ENCODE measurements at places on chromosomes 13 and 19.

GRCh38 chr13:42354241-42355091, 82.5 kb downstream of the AKAP11 start:
- H3K36me3 ChIP-seq = no peaks in the 10 kb centered on the region
- peak overlapping the region; percentile 88 for H3K27ac ChIP-seq
- H3K4me3 ChIP-seq = peak overlapping the region; percentile 28
- peaks cover 23% of the 10 kb centered on the region for H3K4me1 ChIP-seq

DNA sequence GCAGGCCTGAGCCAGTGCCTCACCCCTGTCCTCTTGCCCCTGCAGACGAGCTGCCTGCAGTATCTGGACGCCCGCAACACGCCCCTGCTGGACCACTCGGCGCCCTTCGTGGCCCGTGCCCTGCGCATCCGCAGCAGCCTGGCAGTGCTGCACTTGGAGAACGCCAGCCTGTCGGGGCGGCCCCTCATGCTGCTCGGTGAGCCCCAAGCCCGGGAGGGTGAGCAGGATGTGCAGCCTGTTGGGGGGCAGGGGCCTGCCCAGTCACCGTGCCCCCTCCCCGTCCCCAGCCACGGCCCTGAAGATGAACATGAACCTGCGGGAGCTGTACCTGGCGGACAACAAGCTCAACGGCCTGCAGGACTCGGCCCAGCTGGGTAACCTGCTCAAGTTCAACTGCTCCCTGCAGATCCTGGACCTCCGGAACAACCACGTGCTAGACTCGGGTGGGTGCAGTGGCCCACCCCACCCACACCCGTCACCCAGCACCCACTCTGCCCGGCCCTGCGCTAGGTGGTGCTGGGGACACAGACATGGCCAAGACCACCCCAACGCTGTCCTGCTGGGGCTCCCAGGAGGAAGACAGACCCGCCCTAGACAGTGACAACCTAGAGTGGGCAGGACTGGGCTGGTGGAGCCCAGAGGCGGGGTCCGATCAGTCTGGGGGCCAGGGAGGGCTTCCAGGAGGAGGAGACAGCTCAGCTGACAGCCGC, 18.6 kb downstream of the NKPD1 start:
- H3K4me3 ChIP-seq = no peak overlapping the region
- H3K27me3 ChIP-seq = no peaks in the 10 kb centered on the region
- peaks cover 8% of the 10 kb centered on the region for H3K4me1 ChIP-seq
- H3K27ac ChIP-seq = peak overlapping the region; percentile 86
- peaks cover 13% of the 10 kb centered on the region for H3K36me3 ChIP-seq

DNA sequence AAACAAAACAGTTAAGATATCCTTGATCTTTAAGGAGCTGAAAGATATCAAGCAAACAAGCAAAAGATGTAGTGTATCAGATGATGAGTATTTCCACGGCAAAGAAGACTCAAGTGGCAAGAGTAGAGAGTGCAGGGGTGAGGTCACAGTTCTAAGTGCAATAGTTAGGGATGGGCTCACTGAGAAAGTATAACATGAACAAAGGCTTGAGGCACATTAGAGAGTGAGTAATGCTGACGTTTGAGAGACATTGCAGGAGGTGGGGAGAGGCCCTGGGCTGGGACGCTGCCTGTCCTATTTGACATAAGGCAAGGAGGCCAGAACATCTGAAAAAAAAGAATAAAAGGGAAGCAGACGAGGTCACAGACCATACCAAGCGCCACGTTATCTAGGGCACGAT, 1.4 kb downstream of the DUXA start:
- no peak overlapping the region for H3K27ac ChIP-seq
- no peak overlapping the region for H3K4me3 ChIP-seq
- H3K36me3 ChIP-seq = no peaks in the 10 kb centered on the region
- H3K4me1 ChIP-seq = no peaks in the 10 kb centered on the region
- no peak for DNase-seq

GRCh38 chr13:95457294-95457693, 95.2 kb upstream of the CLDN10 start:
- no peak for DNase-seq
- H3K4me1 ChIP-seq = peaks cover 5% of the 10 kb centered on the region
- H3K27ac ChIP-seq = no peak overlapping the region
- H3K27me3 ChIP-seq = peaks cover 12% of the 10 kb centered on the region
- no peaks in the 10 kb centered on the region for H3K36me3 ChIP-seq
- peak overlapping the region; percentile 9 for H3K4me3 ChIP-seq

DNA sequence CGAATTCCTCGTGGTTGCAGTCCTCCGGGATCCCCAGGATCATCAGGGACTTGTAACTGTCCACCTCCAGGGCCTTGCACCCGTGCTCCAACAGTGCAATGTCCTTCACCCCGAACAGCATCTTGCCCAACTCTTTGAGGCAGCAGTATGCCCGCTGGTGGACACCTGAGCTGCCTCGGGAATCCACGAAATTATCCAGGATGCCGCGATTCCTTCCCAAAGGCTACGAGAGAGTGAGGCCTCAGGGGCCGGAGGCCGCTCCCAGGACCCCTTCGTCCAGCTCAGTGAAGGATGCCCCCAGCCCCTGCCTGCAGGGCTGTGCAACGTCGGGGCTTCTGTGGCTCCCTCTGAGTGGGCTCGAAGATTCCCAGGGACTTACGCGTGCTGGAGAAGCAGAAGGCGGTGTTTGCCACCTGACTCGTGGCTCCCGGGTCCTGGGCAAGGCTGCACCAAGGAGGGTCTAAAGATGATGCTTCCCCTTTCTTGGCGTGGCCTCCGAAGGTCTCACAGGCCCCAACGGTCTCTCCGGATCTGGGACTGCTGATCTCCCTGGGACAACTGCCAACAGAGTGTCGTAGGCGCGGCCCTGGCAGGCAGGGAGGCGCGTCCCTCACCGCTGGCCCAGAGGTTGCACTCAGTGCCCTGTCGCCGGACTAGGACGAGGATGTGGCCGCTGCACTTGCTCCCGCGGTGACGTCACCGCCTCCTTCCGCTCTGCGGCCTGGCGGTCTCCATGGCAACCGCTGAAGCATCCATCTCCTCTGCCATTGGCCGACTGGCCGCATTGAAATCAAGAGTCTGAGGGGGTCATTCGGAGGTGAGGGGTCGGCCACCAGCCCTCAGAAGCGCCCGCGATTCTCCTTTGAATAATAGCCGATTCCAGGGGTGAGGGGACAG, at the start of gene PNMA8C:
PNMA8C (minus strand) TSS at position 698 of the 897 bp plus-strand sequence; CDS start at position 121, 577 bp downstream.
- H3K27ac ChIP-seq = peak within 1 kb of the TSS; percentile 90
- peaks cover 66% of the 10 kb centered on the region for H3K27me3 ChIP-seq
- peaks cover 31% of the 10 kb centered on the region for H3K4me1 ChIP-seq
- peak; percentile 42 for DNase-seq

DNA sequence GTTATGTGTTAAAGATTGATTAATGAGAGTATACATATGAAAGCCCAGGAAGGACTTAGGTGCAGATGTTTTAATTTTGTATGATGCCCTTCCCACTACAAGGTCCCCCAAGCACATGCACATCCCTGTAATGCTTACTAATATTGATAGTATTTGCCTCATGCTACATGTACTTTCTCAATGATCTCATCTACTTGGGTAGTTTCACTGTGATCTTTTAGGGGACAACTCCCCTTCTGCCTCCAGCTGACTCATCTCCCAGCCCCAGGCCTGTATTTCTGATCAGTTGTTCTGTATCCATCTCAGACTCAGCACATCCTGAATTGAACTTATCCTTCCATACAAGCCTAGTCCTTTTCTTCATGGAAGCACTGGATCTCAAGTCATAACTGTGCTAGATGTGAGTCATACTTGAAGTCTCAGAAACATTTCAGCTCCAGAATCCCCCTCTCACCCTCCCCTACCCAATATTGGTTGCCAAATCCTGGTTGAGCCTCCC, 49.4 kb upstream of the INTS6 start:
- no peak overlapping the region for H3K27ac ChIP-seq
- H3K4me3 ChIP-seq = no peak overlapping the region
- DNase-seq = no peak
- H3K36me3 ChIP-seq = no peaks in the 10 kb centered on the region
- H3K27me3 ChIP-seq = peaks cover 17% of the 10 kb centered on the region
- no peaks in the 10 kb centered on the region for H3K4me1 ChIP-seq

- no peak for DNase-seq
- no peaks in the 10 kb centered on the region for H3K27me3 ChIP-seq
- peak overlapping the region; percentile 85 for H3K4me3 ChIP-seq
- H3K36me3 ChIP-seq = peaks cover 38% of the 10 kb centered on the region
- peaks cover 22% of the 10 kb centered on the region for H3K4me1 ChIP-seq
Observed at GRCh38 chr19:39481229-39481545, 549 bp downstream of the TIMM50 start.

DNA sequence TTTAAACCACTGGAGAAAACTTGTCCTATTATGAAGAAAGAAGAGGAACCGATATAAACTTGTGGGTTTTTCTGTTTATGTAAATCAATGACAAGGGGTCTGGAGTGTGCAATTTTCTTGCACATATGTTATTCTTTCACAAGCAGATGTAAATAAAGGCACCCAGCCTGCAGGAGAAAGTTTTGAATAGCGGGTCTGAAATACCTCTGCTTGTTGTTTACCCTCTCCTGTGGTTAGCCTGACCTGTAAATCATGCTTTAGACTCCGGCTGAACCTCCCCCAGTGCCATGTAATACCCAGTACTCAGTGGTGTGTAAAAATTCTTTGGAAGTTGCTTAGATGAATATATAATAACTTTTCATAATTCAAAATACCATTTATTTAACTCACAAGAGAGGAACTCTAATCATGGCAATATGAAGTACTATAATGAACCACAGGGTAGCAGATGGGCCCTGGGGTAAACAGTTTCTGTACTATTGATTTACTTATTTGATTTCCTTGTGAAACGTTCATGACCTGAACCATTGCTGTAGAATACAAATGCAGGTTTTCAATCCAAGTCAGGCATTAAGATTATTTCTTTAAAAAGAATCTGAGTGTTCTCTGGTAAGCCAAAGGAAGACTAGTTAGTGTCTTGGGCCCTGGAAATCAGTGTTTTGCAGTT, 245.1 kb downstream of the LMO7 start:
- H3K4me3 ChIP-seq = no peak overlapping the region
- no peak for DNase-seq
- H3K4me1 ChIP-seq = peaks cover 1% of the 10 kb centered on the region
- H3K36me3 ChIP-seq = no peaks in the 10 kb centered on the region

DNA sequence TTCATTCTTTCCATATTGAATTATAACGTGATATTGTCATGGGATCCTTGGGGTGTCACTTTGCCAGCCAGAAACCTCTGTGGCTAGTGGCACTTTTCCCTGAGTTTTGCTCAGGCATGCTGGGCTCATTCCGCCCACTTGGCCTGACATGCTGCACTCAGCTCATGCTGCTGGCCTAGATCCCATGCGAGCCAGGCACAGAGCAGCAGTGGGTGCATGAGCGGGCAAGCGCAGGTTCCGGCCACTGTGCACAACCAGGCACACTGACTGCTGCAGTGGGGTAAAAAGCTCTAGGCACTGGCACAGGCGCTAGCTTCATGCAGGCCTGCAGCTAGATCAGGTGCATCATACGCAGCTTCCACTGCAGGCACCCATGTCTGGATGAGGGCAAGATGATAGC, 221.2 kb downstream of the MAB21L1 start:
- H3K4me1 ChIP-seq = peaks cover 4% of the 10 kb centered on the region
- no peaks in the 10 kb centered on the region for H3K27me3 ChIP-seq
- no peak overlapping the region for H3K4me3 ChIP-seq
- no peak for DNase-seq
- no peaks in the 10 kb centered on the region for H3K36me3 ChIP-seq

DNA sequence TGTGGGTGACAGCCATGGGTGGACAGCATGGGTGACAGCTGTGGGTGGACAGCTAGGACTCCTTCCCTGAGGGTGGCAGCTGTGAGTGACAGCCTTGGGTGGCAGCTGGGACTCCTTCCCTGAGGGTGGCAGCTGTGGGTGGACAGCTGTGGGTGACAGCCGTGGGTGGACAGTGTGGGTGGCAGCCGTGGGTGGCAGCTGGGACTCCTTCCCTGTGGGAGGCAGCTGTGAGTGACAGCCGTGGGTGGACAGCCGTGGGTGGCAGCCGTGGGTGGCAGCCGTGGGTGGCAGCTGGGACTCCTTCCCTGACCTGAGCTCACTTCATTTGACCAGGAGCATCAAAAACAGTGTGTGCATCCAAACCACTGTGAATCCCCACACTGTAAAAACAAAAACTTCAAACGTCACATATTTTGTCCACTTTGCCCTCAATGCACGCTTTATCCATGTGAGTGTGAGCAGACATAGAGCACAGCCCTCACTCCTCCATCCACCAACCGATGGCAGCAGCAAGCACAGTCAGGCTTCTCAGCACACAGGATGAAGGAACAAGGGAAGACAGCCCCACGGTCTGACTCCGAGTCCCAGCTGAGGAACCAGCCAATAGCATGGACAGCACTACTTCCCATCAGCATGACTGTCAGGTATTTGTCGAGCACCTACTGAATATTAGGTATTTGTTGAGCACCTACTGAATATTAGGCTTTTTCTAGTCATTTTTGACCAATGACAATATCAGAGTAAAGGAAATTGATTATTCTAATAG, 1.6 kb upstream of the CFAP97D2 start:
- peak overlapping the region; percentile 56 for H3K27ac ChIP-seq
- H3K36me3 ChIP-seq = no peaks in the 10 kb centered on the region
- no peak overlapping the region for H3K4me3 ChIP-seq
- H3K27me3 ChIP-seq = peaks cover 19% of the 10 kb centered on the region
- no peak for DNase-seq
- peaks cover 41% of the 10 kb centered on the region for H3K4me1 ChIP-seq

DNA sequence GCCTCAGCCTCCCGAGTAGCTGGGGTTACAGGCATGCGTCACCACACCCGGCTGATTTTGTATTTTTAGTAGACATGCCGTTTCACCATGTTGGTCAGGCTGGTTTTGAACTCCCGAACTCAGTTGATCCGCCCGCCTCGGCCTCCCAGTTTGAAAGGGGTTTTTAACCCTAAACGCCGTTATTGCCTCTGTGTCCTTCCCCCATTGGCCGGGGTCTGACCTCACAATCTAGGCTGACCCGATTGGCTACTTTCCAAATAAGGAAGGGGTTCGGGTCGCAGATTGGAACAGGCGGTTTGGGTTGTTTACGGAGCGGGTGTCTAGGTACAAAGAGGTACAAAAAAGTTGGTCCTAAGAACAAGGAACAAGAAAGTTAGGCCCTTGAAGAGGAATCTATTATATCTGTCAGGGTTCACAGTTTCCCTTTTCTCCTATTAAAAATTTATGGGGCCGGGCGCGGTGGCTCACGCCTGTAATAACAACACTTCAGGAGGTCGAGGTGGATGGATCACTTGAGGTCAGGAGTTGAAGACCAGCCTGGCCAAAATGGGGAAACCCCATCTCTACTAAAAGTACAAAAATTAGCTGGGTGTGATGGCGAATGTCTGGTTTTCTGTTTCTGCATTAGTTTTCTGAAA, 1.0 kb downstream of the ZNF253 start:
- peak overlapping the region; percentile 100 for H3K4me3 ChIP-seq
- peak; percentile 36 for DNase-seq
- H3K27ac ChIP-seq = peak overlapping the region; percentile 98
- H3K4me1 ChIP-seq = peaks cover 36% of the 10 kb centered on the region
- peaks cover 20% of the 10 kb centered on the region for H3K36me3 ChIP-seq
- H3K27me3 ChIP-seq = no peaks in the 10 kb centered on the region
